ENCODE measurements at places on chromosomes 11 and 22. TPM values are rescaled to one million over a fixed set of nuclear protein-coding genes. Genes with fewer than 3 reads are reported as not detected.

Gene DNHD1
- 4.2 TPM for total RNA-seq

Gene MPEG1
- total RNA-seq = not detected

Gene TMEM151A
- 2.4 TPM for total RNA-seq

GRCh38 chr11:82680252-82680651, 53.4 kb downstream of the FAM181B start:
- H3K4me1 ChIP-seq = no peaks in the 10 kb centered on the region
- no peak overlapping the region for H3K27ac ChIP-seq
- DNase-seq = no peak
- no peaks in the 10 kb centered on the region for H3K27me3 ChIP-seq
- no peaks in the 10 kb centered on the region for H3K36me3 ChIP-seq
- H3K4me3 ChIP-seq = no peak overlapping the region

GRCh38 chr22:42887523-42888507, 30.7 kb upstream of the ARFGAP3 start:
- H3K4me3 ChIP-seq = no peak overlapping the region
- no peaks in the 10 kb centered on the region for H3K27me3 ChIP-seq
- H3K27ac ChIP-seq = no peak overlapping the region
- H3K4me1 ChIP-seq = no peaks in the 10 kb centered on the region
- H3K36me3 ChIP-seq = peaks cover 5% of the 10 kb centered on the region

DNA sequence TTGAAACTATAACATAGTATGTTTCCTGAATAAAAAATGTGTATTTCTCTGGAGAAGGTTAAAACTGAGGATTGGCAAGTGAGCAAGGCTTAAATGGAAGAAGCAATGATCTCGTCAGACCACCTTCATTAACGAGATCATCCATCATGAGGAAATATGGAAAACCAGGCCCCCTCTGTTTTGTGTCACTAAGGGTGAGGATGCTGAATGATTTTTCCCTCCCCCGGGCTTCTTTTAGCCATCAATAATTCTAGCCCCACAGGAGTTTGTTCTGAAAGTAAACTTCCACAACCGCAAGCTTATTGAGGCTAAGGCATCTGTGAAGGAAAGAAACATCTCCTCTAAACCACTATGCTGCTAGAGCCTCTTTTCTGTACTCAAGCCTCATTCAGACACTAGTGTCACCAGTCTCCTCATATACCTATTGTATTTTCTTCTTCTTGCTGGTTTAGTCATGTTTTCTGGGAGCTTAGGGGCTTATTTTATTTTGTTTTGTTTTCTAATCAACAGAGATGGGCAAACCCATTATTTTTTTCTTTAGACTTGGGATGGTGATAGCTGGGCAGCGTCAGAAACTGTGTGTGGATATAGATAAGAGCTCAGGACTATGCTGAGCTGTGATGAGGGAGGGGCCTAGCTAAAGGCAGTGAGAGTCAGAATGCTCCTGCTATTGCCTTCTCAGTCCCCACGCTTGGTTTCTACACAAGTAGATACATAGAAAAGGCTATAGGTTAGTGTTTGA, 5.8 kb upstream of the HBE1 start:
- H3K4me1 ChIP-seq = no peaks in the 10 kb centered on the region
- no peak overlapping the region for H3K27ac ChIP-seq
- no peak for DNase-seq
- H3K36me3 ChIP-seq = no peaks in the 10 kb centered on the region

DNA sequence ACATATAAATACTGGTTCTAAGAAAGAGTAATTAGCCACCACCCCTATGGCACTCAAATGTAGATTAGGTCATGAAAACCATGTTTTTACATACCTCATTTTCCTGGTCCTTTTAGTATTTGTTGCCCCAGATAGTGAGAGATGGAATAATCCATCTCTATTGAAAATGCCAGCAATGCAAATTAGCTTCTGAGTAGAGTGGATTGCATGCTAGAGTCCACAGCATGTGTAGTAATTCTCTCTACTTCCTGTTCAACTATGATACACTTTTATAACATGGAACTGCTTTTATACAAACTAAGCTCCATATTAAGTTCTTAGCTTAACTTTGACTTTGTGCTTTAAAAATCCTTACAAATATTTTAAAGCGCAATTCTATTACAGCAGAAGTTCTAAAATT, 73.2 kb downstream of the TRPC6 start:
- DNase-seq = no peak
- H3K4me3 ChIP-seq = no peak overlapping the region
- no peaks in the 10 kb centered on the region for H3K36me3 ChIP-seq
- H3K4me1 ChIP-seq = no peaks in the 10 kb centered on the region
- no peak overlapping the region for H3K27ac ChIP-seq

DNA sequence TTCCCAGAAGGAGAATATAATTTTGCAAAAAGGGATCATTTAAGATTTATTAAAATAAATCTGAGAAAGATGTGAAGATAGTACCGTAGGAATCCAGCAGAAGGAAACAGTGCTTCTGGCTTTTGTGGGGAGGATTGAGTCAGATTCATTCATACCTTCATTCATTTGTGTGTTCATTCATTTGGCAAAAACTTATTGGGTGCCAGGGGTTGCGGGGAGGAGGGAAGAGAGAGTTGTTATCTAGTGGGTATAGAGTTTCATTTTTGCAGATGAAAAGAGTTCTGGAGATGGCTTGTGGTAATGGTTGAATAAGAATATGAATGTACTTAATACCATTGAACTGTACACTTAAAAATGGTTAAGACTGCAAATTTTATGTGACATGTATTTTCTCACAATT, 31.1 kb downstream of the BMAL1 start:
- H3K27ac ChIP-seq = no peak overlapping the region
- no peak for DNase-seq
- no peaks in the 10 kb centered on the region for H3K36me3 ChIP-seq

DNA sequence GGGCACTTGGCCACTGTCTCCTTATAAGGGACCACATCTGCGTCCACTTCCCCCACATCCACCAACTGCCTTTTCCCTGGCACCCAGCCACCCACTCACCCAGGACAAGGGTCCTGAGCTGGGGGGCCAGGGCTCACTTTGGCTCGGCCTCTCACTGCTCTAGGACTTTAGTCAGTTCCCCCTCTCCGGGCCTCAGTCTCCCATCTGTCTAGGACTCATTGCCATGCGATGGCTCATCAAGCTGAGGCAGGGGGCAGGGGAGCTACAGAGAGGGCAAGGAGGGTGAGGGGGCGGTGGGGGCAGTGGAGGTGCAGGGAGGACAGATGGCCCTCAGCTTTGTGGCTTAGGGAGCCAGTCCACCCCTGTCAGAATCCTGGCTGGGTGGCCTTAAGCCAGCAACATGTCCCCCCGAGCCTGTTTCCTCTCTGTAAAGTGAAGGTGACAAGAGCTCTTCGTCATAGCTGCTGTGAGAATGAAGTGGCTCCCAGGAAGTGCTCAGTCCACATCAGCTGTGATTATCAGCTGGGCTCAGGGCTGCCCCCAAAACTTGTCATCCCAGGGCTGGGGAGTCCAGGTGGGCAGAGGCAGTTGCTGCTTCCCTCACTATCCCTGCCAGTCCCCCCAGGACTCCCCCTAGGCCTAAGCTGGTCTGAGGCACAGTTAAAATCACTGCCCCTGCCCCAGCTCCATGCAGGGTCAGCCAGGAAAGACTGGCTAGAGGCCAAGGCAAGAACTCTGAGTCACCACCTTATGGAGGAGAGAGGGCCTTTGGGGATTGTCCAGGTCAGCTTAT, 14.9 kb downstream of the RAC2 start:
- H3K27me3 ChIP-seq = no peaks in the 10 kb centered on the region
- no peak for DNase-seq
- no peaks in the 10 kb centered on the region for H3K4me1 ChIP-seq
- no peak overlapping the region for H3K27ac ChIP-seq
- H3K36me3 ChIP-seq = no peaks in the 10 kb centered on the region

- H3K27ac ChIP-seq = no peak overlapping the region
- H3K27me3 ChIP-seq = no peaks in the 10 kb centered on the region
- no peak overlapping the region for H3K4me3 ChIP-seq
- no peak for DNase-seq
- no peaks in the 10 kb centered on the region for H3K4me1 ChIP-seq
Observed at GRCh38 chr11:106426696-106427095, 349.2 kb downstream of the AASDHPPT start.

DNA sequence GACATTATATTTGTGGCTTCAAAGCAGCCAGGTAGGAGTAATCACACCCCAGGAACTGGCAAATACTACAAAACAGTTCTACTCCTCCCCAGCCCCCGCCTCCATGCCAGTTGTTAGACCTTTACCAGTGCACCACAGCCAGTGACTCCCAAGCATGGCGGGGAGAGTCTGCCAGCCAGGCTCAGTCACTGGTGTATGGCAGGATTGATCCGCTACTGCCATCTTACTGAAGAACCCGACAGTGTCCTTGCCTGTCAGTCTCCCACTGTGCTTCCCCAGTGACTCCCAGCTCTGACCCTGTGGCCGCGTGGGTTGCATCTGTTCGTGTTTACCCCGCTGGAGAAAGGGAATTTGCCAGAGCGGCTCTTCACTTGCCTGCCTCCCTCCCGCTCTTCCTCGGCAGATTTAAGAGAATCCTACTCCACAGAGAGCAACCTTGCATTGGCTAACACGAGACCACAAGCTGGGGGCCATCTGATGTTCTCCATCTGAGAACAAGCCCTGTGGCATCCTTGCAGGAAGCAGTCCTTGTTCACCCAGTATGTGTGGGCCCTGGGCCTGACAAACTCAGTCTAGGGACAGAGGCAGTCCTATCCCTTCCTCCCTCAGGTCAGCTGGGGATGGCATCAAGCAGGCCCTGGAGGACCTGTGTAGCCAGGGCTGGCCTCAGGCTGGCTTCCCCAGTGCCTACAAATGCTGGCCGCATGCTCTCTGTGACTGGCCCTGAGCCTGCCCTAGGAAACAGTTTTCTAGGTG, 33.1 kb downstream of the GNAZ start:
- H3K27me3 ChIP-seq = no peaks in the 10 kb centered on the region
- H3K27ac ChIP-seq = no peak overlapping the region
- no peaks in the 10 kb centered on the region for H3K36me3 ChIP-seq
- no peak for DNase-seq
- no peaks in the 10 kb centered on the region for H3K4me1 ChIP-seq
- no peak overlapping the region for H3K4me3 ChIP-seq

DNA sequence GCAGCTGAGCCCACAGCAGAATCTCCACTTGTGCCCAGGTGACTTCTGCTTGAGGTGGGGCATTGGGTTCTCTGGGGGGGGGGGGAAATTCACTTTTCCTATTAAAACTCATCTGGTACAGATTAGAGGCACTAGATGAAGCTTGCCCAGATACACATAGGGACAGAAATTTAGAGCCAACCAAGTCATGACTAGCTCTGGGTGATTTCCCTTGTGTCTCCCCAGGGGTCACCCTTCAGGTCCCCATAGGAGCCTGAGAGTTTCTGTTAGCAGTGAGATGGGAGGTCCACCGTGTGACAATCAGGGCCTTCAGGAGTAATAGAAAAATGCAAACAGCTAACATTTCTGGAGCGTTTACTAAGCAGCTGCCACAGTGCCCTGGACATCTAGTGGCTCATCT, 77.0 kb downstream of the NAT10 start:
- no peak overlapping the region for H3K27ac ChIP-seq
- H3K4me3 ChIP-seq = no peak overlapping the region
- no peaks in the 10 kb centered on the region for H3K36me3 ChIP-seq
- peaks cover 9% of the 10 kb centered on the region for H3K4me1 ChIP-seq
- no peaks in the 10 kb centered on the region for H3K27me3 ChIP-seq

DNA sequence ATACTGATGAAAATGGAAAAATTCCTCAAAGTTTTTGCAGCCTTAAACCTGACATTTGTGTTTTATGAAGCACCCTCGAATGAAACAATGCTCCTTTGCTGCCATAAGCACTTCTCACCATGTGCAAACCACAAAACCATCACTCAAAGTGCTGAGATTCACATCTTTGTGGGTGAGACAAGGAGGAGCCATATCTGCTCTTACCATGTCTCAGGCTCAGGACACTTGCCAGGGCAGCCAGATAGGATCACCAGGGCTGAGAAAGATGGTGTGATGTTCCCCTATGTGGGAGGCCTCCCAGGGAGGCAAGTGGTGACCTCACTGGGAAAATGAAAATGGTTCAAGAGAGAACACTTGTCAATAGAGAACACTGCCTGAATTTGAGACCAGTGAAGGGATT, 120.4 kb downstream of the CCDC34 start:
- no peak overlapping the region for H3K27ac ChIP-seq
- no peak overlapping the region for H3K4me3 ChIP-seq
- H3K36me3 ChIP-seq = no peaks in the 10 kb centered on the region
- H3K4me1 ChIP-seq = peaks cover 3% of the 10 kb centered on the region

DNA sequence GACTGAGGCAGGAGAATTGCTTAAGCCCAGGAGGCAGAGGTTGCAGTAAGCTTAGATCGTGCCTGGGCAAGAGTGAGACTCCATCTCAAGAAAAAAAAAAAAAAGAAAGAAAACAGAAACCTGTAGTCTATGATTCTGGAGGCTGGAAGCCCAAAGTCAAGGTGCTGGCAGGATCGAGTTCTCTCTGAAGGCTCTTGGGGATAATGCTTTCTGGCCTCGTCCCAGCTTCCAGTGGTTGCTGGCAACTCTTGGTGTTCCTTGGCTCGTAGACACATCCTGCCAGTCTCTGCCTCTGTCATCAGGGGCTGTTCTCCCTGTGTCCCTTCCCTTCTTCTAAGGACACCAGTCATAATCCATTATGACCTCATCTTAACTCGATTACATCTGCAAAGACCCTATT, 16.8 kb upstream of the CCDC86 start:
- H3K36me3 ChIP-seq = no peaks in the 10 kb centered on the region
- H3K4me1 ChIP-seq = no peaks in the 10 kb centered on the region
- no peaks in the 10 kb centered on the region for H3K27me3 ChIP-seq
